ENCODE measurements at places on chromosomes 4 and X.
A peak's percentile ranks its signal among the peaks of the same experiment; 100 is the strongest.

DNA sequence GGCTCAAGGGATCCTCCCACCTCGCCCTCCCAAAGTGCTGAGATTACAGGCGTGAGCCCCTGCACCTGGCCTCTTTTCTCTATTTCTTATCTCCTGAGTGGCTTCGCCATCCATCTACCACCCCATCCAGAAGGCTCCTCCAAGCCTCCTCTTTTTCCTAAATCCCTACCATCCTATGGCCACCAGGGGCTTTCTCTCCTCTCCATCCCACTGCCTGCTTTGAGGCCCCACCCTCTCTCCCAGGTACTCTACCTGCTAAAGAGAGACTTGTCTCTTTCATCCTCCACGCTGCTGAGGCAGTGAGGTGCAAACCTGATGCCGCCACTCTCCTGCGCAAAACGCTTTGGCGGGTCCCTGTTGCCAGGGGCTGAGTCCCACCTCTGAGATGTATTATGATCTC, 7.0 kb downstream of the RS1 start:
- DNase-seq: no peak

DNA sequence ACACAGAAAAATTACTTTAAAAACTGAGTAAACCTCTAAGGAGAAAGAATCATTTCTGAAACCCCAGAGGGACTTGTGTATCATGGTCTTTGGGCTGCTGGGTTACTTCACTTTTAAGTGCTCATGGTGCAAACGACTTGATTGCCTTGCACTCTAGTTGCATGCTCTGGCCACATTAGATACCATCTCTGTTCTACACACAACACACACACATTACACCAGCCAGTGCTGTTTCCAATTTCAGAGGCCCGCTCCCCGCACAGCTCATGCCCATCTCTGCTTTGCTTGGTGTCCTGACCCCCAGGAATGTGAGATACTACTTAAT, 2.1 kb downstream of the PPP3CA start:
- no peak for DNase-seq

DNA sequence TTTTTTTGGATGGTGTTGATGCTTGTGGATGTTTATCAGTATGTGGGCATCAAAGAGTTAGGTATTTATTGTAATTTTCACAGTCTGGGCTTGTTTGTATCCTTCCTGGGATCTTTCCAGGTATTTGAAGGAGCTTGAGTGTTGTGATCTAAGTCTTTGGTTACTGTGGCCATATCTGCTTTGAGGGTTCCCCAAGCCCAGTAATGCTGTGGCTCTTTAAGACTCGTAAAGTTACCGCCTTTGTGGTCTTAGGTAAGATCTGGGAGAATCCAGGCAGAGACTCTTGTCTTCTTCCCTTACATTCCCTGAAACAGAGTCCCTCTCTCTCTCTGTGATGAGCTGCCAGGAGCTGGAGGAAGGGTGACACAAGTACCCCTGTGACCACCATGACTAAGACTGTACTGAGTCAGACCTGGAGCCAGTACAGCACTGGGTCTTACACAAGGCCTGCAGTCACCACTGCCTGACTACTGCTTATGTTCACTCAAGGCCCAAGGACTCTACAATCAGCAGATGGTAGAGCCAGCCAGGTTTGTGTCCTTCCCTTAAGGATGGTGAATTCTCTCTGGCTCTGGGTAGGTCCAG, 62.2 kb downstream of the FMR1NB start:
- no peak for DNase-seq

DNA sequence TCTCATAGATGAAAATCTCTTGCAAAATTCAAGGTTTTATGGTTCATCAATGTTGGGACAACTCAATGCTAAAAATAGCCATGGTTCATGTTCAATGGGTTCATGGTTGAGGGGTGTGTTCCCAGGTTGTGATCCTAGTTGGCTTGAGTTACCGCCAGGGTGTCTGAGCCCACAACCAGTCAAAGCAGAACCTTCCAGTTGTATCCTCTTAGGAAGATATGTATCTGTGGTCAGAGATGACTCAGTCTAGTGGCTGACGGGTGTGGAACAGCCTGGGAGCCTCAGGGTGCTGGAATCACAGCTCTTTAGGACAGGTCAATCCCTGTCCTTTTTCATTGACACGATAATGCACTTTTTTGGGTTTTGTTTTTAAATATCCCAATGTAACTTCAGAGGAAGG, 192.3 kb upstream of the NR3C2 start:
- no peak for DNase-seq

GRCh38 chr4:1988327-1988724, 20.4 kb downstream of the NELFA start:
- DNase-seq: no peak

DNA sequence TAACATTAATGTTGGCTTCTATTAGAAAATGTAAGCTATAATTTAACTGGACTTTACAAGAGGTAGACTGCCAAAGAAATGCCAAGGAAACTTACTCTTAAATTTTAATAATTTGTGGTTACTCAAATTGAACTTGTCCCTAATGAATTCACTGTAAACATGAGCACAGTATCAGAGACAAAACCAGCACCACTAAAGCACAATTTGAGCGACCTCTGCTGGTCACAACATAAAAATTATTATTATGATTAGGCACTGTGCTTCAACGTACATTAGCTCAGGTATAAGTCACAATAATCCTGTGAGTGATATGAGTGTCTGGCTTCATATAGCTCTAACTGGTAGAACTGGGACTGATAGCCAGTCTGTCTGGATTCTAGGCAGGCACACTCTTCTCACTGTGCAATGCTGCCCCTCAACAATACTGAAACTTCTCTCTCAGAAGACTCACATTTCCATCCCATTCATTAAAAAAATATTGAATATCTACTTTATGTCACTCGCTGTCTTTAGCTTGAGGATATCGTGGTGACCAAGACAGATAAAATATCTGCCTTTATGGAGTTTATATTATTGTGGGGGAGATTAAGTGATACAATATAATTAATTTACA, 8.0 kb downstream of the NUDT6 start:
- no peak for DNase-seq

DNA sequence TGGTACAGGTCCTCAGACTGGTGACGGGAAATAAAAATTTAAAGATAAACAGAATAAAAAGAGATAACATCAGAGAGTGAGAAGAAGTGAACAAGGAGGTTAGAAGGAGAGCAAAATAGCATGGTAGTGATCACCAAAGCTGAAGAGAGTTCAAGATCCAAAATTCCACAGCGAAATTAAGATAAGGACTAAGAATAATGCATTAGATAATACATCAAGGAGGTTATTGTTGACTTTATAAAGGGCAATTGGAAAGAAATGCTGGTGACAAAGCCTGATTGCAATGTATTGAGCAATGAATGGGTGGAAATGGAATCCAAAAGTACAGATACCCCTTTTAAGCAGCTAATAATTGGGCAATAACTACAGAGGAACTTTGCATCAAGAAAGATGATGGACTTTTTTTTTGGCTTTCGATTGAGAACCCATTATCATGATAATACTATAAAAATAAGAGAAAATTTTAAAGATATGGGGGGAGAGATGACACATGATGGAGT, 101.6 kb upstream of the MAP9 start:
- DNase-seq: no peak

- no peak for DNase-seq
These were observed 969.5 kb upstream of the NDST4 start for GRCh38 chr4:116082808-116083366.

DNA sequence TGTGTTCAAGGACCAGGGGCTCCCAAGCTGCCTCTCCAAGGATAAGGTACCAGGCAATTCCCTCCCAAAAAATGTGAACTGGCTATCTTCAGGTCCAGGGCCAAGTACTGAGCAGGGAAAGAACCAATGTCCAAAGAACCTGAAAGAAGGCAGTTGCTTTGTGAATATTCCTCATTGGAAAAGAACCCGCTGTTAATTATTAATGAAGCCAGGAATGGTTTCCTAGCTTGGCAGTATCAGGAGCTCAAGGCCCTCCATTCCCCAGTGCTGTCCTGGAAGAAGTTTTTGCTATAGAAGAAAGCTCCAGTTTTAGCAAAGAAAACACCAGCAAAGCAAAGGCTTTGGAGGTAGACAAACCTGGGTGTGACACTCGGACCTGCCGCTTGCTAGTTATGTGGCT, 130.0 kb upstream of the MBNL3 start:
- no peak for DNase-seq

- no peak for DNase-seq
These were observed 166.5 kb downstream of the TBX22 start for GRCh38 chrX:80181079-80181478.

GRCh38 chr4:109067508-109068235, 234.8 kb downstream of the COL25A1 start:
- no peak for DNase-seq

GRCh38 chrX:106467943-106468342, 143.8 kb upstream of the RADX start:
- DNase-seq: no peak

DNA sequence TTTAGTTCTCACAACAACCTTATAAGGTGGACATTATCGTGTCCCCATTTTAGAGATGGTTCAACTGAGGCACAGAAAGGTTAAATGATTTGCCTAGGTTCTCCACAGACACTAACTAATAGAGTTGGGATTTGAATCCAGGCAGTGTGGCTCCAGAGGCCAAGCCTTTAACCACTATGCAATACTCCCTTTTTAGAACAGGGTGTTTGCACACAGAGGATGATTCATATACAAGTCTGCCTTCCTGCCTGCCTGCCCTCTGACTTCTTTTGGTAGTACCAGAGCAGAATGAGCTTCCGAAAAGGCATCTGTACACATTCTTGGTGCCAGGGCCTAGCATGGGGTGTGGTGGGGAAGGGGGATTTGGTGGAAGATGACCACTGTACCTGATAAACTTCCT, 150.8 kb upstream of the ARHGEF9 start:
- no peak for DNase-seq

- DNase-seq: no peak
These were observed 57.0 kb downstream of the DHX15 start for GRCh38 chr4:24527371-24527770.

GRCh38 chr4:154376486-154376885, 115.1 kb downstream of the DCHS2 start:
- no peak for DNase-seq

DNA sequence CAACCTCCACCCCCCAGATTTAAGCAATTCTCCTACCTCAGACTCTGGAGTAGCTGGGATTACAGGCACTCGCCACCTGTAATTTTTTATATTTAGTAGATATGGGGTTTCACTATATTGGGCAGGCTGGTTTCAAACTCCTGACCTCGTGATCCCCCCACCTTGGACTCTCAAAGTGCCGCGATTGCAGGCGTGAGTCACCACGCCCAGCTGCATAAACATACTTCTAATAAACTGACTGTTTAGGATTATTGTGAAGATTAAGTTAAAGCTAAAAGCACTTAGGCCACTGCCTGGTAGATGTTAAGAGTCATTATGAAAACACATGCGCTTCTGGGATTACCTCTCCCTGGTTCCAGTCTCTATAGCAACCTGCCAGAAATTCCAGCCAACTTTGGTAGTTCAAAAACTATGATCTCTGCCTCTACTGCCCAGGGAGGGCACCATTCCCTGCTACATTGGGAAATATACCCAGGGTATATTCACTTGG, 30.2 kb upstream of the GRIA3 start:
- no peak for DNase-seq

GRCh38 chrX:88397551-88397950, 349.5 kb upstream of the CPXCR1 start:
- no peak for DNase-seq

DNA sequence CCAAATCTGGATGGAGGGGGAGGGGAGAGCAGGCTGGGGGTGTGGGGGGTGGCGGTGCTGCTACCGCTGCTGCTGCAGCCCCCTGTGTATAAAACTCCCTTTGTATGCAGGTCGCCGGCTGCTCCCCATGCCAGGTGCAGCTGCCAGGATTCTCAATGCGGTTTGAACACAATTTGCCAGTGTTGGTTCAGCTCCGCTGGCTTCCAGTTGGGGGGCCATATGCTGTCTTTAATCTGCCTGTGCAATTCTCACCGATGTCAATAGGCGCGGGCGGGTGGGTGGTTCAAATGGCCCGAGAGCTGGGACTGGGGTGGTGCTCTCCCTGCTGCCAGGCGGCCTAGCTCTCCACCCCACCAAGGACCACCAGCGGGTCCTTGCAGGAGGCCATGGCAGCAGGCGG, 257.6 kb downstream of the BCOR start:
- no peak for DNase-seq

- DNase-seq: peak; percentile 11
These were observed 258.1 kb upstream of the NEIL3 start for GRCh38 chr4:177051473-177052060.

DNA sequence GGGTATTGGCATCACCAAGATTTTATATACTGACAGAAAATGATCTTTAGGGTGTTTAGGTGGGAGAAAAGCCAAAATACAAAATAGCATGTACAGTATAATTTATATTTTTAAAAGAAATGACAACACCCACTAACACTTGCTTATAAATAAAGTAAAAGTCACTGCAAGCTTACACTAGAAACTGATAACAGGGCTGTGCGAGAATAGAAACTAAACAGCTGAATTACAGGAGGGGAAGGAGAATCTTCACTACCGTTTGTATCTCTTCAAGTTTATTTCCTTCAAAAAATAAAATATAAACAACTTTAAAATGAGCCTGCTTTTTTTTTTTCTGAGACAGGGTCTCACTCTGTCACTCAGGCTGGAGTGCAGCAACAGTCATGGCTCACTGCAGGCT, 22.8 kb downstream of the GRSF1 start:
- DNase-seq: no peak

DNA sequence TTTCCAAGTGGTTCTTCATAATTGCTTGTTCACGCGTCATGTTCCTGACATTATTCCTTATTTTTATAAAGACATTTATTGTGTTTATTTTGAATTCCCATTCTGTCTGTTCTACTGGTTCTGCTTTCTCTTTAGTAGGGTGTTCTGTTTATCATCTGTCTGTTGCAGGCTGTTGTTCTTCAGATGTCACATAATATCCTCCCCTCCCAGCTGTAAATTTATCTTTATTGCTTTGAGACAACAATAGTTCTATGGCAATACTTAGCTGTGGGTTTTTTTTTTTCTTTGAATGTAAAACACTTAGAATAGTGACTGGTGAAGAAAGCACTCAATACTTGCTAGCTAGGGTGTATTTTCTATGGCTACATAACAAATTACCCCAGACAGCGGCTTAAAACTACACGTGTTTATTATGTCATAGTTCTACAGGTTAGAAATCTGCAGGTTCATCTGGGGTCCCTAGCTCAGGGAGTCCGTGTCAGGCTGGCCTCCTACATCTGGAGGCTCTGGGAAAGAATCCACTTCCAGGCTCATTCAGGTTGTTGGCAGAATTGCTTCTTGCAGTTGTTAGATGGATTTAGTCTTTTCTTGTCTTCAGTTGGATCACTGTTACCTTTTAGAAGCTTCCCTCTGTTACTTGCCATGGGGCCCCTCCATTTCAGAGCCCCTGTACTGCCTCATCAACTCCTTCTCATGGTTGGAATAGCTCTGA, 63.4 kb upstream of the ENPEP start:
- DNase-seq: no peak

- DNase-seq: no peak
These were observed 56.5 kb downstream of the SNX25 start for GRCh38 chr4:185265942-185266341.

GRCh38 chrX:140342410-140342809, 162.5 kb downstream of the SOX3 start:
- DNase-seq: no peak

- no peak for DNase-seq
These were observed 21.5 kb downstream of the HAND2 start for GRCh38 chr4:173508386-173509035.
